Hippocampal formation (tissue), 2 donors: ENCODE measurements at places on chromosomes 2 and 18.

DNA sequence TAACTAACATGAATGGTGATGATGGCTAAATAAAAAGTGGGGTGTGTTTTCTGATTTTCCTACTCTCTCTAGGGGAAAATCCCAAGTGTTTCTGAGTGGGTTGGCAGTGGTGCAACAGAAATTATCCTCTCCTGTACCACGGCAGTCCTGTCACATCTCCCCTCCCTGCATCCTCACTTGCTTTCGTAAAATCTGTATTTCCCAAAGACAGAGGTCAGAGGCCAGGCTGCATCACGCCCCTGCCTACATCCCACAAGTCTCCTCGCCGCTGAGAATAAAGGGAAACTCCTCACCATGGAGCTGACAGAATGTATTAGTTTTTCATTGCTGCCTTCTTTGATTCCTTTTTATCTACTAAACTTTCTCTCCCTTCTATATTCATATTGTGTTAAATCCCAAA is 13.1 kb downstream of the FBLN7 start:
- DNase-seq: no peak

DNA sequence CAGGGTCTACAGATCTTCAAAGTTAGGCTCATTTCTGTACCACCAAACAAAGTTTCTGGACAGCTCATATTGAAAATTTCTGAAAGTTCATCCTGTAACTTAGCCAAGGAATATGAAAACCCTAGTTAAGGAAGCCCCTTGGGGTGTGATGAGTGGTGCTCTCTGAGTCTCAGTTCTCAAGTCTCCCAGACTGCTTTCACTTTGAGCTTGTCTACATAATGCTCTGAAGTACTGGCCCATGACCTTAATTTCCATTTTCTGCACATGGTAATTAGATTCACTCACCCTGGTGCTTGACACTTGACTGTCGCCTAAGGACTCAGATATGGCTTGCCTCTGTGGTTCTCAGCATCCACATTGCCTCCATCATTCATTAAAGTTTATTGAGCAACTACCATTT is 51.7 kb upstream of the SATB2 start:
- DNase-seq: no peak

- DNase-seq: no peak
These were observed 68.1 kb downstream of the RMDN2 start for GRCh38 chr2:37993143-37993542.

DNA sequence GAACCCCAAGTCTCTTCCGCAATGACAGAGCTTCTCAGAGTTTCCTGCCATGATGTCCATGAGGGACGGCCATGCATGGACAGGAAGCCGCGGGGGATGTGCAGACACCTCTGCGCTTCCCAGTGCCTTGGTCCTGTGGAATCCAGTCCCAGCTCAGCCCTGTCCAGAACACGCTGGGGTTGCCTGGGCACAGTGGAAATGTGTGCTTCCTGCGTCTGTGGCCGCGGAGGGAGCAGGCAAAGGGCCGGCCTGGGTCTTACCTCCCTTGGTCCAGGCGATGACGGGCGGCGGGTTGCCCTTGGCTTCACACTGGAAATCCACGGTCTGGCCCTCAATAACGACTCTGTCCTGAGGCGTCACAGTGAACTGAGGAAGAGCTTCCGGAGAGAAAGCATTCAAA is 79.6 kb downstream of the PXDN start:
- no peak for DNase-seq

GRCh38 chr2:206814498-206814897 is 49.1 kb downstream of the FASTKD2 start:
- no peak for DNase-seq

GRCh38 chr2:199136242-199136641 is 321.5 kb downstream of the SATB2 start:
- no peak for DNase-seq

DNA sequence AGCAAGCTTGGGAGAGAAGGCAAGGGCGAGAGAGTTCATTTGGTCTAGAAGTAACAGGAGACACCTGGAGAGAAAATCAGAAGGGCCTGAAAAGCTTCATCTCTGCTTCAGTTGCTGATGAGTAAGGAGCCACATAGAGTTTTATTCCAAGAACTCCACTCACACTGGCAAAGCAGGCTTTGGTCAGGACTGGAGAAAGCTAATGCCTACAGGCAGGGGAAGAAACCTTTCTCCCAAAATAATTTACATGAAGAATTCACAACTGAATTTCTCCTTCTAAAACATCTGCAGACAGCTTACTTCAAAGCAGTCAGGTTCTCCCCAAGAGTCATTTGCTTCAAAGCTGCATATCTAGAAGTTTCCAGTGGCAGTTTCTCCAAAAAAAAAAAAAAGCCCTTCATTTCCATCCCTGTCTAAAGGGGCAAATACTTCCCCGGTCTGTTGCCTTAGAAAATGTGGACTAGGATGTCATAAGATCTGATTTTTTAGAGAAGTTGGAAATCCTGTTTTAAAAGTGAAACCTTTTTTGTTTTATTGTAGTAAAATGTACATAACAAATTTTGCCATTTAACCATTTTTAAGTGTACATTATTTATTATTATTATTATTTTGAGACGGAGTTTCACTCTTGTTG is 46.3 kb downstream of the TMEM247 start:
- no peak for DNase-seq

- DNase-seq: no peak
These were observed 17.2 kb upstream of the POLE4 start for GRCh38 chr2:74941284-74941683.

DNA sequence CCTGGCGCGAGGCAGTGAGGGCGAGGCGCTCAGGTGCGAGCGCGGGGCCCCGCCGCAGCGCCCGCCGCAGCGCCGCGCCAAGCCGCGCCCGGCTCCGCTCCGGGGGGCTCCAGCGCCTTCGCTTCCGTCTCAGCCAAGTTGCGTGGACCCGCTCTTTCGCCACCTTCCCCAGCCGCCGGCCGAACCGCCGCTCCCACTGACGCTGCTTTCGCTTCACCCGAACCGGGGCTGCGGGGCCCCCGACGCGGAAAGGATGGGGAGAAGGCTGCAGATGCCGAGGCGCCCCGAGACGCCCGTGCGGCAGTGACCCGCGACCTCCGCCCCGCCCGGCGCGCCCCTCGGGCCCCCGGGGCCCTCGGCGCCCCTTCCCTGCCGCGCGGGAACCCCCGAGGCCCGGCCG is 328 bp upstream of the INHBB start:
- DNase-seq: no peak

GRCh38 chr2:189499137-189499536 is 57.9 kb downstream of the WDR75 start:
- no peak for DNase-seq

GRCh38 chr2:127652786-127653357 is 6.9 kb downstream of the GPR17 start:
- no peak for DNase-seq

GRCh38 chr2:144595279-144595678 is 75.4 kb upstream of the ZEB2 start:
- no peak for DNase-seq

DNA sequence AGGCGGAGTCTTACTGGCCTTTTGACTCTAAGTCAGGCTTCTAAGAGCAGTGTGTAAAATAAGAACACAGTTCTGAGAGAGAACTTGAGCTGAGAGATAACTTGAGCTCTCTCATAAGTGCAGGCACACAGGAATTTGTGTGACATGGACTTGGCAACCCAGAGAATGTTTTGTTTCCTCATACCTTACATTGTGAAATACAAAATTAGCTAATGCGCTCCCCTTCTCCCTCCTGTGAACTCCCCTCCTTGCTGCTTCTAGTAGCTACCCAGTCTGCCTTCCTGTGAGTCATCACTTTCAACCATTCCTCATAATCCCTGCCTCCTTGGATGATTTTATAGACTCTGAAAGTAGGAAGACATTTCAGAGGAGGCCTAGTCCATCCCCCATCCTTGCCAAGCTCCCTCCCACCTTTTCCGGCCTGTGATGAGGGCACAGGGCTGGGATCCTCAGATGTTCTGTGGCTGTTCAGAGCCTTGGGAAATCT is 22.6 kb downstream of the FER1L5 start:
- no peak for DNase-seq

DNA sequence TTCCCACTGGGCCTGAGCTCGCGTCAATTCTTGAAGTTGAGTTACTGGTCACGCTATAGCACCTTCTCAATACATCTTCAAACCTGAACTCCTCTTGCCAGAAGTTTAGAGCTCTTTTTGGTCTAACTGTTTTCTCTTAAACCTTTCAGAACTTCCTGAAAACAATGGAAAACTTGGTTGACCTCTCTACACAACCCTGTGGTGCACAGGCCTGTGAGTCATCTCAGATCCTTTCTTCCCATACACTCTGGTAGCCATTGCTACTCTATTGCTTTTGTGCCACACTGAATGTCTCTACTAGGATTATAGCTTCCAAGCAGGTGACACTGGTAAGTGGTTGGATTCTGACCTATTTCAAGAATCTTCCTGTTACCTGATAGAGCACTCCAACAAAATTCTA is 321.5 kb upstream of the FSIP2 start:
- DNase-seq: no peak

DNA sequence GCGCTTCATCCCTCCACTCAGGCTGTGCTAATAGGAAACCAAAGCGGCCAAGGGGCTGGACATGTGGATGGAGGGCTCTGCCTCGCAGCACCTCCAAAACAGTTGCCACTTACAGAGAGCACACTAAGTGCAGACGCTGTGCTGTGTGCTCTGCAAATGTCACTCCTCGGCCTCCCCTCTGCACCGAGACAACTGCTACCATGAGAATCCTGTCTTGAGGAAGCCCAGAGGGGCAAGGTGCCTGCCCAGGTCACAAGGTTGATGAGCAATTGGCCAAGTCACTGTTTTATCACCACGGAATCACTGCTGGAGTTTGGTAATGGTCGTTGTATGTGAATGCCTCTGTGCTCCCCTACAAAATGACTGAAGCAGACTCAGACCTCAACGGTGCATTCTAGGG is 132.2 kb downstream of the SEPTIN10 start:
- DNase-seq: no peak

DNA sequence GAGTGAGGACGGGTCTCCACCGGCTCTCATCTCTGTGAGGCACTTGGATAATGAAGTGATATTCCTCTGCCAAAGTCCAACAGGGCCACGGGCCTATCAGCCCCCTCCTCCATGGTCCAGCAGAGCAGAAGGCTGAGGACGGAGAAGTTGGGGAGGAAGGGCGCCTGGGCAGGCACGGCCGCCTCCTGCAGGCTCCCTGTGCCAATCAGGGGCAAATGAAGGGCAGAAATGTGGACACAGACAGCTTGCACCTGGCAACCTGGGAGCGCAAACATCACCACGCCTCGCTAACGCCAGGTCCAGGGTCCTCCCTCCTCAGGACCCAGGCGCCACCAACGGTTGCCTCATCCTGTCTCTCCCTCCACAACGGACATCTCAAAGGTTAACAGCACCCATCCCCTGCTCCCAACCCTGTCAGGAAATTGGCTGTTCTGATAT is 24.3 kb downstream of the SMAD7 start:
- DNase-seq: no peak

GRCh38 chr2:120208381-120209353 is 14.5 kb downstream of the TMEM185B start:
- no peak for DNase-seq

GRCh38 chr2:232884001-232884421 is 13.9 kb downstream of the SNORC start:
- DNase-seq: no peak

DNA sequence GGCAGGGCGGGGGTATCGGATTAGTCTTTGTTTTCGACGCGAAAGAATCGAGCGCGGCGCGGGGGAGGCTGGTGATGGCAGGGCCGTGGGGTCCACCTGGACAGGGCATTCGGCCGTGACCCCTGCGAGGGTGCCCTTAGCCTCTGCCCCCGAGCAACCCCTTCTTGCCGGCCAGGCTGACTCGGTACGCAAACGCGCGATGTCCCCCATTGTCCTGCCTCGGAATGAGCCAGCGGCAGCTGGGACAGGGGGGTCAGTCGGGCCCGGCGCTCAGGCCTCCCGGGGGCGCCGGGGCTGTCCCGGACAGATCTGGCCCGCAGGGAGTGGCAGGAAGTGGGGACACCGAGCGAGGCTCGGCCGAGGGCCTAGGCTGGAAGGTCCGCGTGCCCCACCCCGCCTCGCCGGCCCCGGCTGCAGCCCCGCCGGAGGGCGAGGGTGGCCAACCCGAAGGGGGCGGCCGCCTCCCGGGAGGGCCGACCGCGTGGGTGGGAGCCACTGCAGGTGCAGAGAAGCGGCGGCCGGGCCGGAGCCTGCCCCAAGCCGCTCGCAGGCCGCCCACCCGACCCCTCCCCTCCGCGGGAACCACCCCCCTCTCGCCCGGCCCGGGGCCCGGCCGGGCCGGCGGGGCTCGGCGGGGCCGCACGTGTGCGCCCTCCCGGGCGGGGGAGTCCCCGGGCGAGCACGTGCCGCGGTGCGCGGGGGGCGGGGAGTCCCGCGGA is at the start of gene TET3:
TET3 (plus strand) TSS at position 708 of the 719 bp plus-strand sequence. CDS start 1,494 bp downstream, outside the sequence.
- peak; percentile 24 for DNase-seq

GRCh38 chr2:1499033-1499795 is 86.0 kb downstream of the TPO start:
- no peak for DNase-seq

GRCh38 chr2:181047829-181048228 is 67.4 kb downstream of the UBE2E3 start:
- no peak for DNase-seq

- no peak for DNase-seq
These were observed 49.3 kb downstream of the ALPK2 start for GRCh38 chr18:58579561-58580047.

GRCh38 chr2:23586741-23587306 is 201.8 kb downstream of the KLHL29 start:
- DNase-seq: no peak

GRCh38 chr18:24991141-24992060 is 360.6 kb downstream of the ZNF521 start:
- no peak for DNase-seq

GRCh38 chr2:96241227-96241626 is 24.6 kb downstream of the TMEM127 start:
- no peak for DNase-seq

GRCh38 chr2:68936889-68937288 is 15.8 kb downstream of the GKN2 start:
- DNase-seq: no peak

GRCh38 chr2:196802401-196802800 is 2.9 kb upstream of the GTF3C3 start:
- no peak for DNase-seq

DNA sequence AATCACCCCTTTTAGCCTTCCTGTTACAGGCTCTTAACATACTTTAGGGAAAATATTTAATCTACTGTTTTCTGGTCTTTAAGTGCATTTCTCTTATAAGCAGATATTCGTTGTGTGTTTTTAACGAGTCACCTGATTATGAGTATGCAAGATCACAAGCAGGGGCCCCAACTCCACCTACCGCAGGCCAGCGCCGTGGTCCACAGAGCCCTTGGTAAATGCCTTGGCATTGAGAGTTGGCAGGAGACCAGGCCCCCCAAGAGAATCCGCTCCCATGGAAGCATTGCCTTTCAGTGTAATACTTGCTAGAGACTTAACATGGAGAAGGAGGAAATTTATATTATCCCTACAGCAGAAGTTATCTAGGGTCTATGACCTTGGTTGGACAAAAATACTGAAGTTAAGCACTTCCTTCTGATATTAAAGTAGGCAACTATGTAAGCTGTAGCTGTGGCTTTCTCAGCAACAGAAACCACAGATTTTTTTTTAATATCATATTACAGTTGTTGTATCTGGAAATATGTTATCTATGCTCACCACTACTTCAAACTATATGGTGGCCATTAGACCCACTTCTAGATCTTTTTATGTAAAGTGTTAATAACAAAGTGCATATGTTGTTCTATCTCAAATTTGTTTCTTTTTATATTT is 241.8 kb upstream of the MGAT5 start:
- no peak for DNase-seq
